ENCODE measurements at places on chromosomes 12 and 14.

- no peak for DNase-seq
Measured at GRCh38 chr12:82430541-82431145, 72.3 kb downstream of the METTL25 start.

DNA sequence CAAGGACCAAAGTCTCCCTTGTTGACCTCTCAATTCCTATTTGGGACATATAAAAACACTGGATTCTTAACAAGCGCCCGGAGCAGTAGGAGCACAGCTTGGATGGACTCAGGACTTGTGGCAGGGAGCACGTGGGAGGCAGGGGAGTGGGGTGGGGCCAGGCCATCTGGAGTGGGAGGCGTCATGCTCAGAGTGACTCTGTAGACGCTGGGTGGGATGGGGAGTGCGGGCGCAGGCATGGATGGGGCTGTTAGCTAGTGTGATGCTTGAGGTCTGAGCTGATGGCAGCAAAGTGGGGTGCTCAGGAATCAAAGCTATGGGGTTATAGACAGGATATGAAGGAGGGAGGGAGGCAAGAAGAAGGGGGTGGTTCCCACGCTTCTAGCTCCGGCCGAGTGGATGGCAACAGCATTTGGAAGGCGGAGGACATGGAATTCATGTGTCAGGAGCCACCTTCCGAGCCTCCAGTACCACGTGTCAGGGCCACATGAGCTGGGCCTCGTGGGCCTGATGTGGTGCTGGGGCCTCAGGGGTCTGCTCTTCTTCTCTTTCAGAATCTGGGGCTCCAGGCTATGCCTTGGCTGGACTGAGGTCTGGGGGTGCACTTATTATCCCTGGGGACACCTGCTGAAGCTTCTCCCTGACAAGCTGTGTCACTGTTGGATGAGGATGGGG, 26.2 kb downstream of the MEG3 start:
- no peak for DNase-seq

DNA sequence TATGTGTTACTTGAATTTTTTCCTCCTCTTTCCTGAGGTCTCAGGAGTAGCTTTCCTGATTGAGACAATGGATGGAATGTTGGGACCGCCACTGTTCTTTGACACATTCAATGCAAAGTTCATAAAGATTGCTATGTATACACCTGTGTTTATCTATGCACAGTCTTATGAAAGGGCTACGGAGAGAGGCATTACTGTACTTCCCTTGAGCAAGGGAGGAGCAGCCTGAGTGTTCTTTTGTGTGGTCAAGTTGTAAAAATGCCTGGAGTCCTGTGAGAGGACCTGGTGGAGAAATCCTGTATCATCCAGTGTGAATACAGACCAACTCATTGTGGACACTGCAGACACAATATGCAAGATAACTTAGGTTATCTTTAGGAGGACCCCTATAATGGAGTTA, 1.2 kb downstream of the SRGAP1 start:
- DNase-seq: no peak

GRCh38 chr12:104213952-104214351, 1.6 kb upstream of the TXNRD1 start:
- DNase-seq: peak; percentile 99

GRCh38 chr12:20269337-20270067, 98.8 kb upstream of the PDE3A start:
- no peak for DNase-seq

- DNase-seq: peak; percentile 52
Measured at GRCh38 chr14:53151523-53152183, 1.5 kb downstream of the DDHD1 start.
